RPMI7951 (cell line): ENCODE measurements at places on chromosomes 4 and X. TPM values are rescaled to one million over a fixed set of nuclear protein-coding genes. Genes with fewer than 3 reads are reported as not detected.

The CD99 gene
- 444 and 519 TPM in 2 replicates for total RNA-seq

The GPR173 gene
- total RNA-seq = 1.4 and 2.4 TPM in 2 replicates

DNA sequence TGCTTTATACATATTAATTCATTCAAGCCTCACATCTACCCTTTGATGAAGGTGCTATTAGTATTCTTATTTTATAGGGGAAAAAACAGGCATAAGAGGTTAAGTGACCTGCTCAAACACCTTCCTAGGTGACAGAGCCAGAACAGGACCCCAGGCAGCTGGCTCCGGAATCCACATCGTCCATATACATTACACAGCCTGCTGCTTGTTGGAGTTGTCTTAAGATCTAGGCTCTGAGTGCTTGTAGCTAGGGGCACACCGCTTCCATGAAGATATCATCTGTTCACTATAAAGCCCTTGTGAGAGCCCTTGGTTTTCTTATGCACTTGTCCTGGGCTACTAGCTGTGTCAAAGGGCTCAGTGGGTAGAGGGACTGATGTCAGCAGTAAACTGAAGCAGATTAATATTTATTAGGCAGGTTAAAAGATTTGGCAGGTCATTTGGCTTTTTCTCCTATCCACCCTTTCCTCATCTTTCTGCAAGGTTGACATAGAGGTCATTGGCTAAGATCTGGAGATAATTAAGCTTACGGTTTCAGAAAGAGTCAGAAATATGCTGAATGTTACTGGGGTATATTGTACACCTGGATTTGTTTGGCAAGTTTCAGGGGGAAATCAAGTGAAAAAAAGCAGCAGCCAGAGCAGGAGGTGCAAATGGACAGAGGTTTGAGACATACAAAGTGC lies 195.4 kb downstream of the SOWAHB start:
- no peak for DNase-seq

GRCh38 chr4:52824603-52825459 lies 37.3 kb upstream of the RASL11B start:
- DNase-seq = peak; percentile 49

DNA sequence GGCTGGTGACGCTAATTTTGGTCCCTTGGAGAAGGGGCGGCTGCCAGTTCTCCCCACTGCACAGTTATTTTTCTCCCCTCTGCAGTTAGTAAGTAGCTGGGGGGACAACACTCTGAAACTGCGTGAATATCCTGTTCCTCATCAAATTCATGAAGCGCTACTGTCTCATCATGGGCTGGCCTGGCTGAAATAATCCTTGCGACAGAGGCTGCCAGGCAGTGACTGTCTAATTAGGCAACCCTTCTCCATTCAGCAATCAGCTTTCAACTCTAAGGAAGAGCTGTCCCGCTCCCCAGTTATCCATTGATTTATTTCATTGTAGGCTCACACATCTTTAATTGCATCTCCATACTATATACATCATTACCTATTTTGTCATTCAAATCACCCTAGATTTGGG lies 8.2 kb downstream of the SH3TC1 start:
- DNase-seq = no peak

GRCh38 chr4:187504974-187505797 lies 490.4 kb upstream of the ZFP42 start:
- DNase-seq = no peak

DNA sequence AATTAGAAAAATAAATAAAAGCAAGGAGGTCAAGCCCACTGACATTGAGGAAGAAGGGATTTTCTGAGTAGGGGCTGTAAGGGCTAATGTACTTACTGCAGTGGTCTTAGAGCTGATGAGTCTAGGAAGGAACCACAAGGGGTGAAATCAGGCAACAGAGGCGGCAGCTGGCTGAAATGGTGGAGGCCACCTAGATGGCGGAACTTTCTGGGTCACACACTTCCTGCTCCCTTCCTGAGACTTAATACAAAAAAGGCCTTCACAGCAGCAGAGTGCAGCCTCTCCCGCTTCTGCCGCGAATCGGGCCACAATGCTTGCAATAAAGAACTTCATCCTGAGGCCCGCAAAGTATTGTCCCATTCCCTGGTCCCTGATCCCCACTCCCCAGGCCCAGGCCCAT lies 15.4 kb downstream of the SNX12 start:
- peak; percentile 10 for DNase-seq
